Neural crest cell (in vitro differentiated cells): ENCODE measurements at places on chromosomes 4 and X. TPM values are rescaled to one million over a fixed set of nuclear protein-coding genes. Genes with fewer than 3 reads are reported as not detected.
A peak's percentile ranks its signal among the peaks of the same experiment; 100 is the strongest.

- H3K4me3 ChIP-seq = no peak overlapping the region
- no peak for DNase-seq
- H3K27ac ChIP-seq = peak overlapping the region; percentile 36
- no peaks in the 10 kb centered on the region for H3K27me3 ChIP-seq
- peaks cover 22% of the 10 kb centered on the region for H3K4me1 ChIP-seq
Observed at GRCh38 chr4:75514949-75515612, 808 bp downstream of the THAP6 start.

The CLIC2 gene
- total RNA-seq = 0.77 and 2.2 TPM in 2 replicates

GRCh38 chrX:8366481-8366880, 98.1 kb upstream of the VCX3B start:
- H3K27me3 ChIP-seq = no peaks in the 10 kb centered on the region
- H3K36me3 ChIP-seq = no peaks in the 10 kb centered on the region
- peaks cover 11% of the 10 kb centered on the region for H3K4me1 ChIP-seq

DNA sequence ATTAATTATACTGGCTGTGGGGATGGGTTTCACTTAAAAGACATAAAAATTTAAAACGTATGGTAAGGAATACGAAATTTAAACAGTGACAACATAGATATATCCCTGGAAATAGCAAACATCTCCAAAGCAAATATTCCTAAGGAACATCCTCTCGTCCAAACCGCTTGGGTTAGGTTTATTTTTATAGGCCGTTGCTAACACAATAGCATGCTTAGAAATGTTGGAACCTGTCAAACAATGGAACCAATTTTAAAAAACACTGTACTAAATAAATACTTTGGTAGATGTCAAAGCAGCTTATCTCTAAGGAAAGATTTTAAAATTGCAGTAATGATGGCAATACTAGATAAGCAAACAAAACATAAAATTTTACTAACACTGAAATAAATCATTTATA, 45.4 kb downstream of the SEC24D start:
- no peak overlapping the region for H3K4me3 ChIP-seq
- peaks cover 5% of the 10 kb centered on the region for H3K36me3 ChIP-seq
- H3K27ac ChIP-seq = no peak overlapping the region

The PF4V1 gene
- total RNA-seq = not detected in 2 replicates

- DNase-seq = no peak
- no peaks in the 10 kb centered on the region for H3K27me3 ChIP-seq
- peaks cover 3% of the 10 kb centered on the region for H3K36me3 ChIP-seq
- no peaks in the 10 kb centered on the region for H3K4me1 ChIP-seq
- H3K4me3 ChIP-seq = no peak overlapping the region
Observed at GRCh38 chrX:38379088-38379487, 26.7 kb downstream of the OTC start.

The SHOX gene
- total RNA-seq = 0.14 and 0.16 TPM in 2 replicates

GRCh38 chrX:30779453-30780030, 109.5 kb downstream of the TAB3 start:
- DNase-seq = no peak
- H3K4me1 ChIP-seq = no peaks in the 10 kb centered on the region
- H3K27me3 ChIP-seq = no peaks in the 10 kb centered on the region
- no peak overlapping the region for H3K27ac ChIP-seq
- no peak overlapping the region for H3K4me3 ChIP-seq

- H3K4me1 ChIP-seq = peaks cover 4% of the 10 kb centered on the region
- H3K27ac ChIP-seq = no peak overlapping the region
- H3K36me3 ChIP-seq = no peaks in the 10 kb centered on the region
- H3K4me3 ChIP-seq = no peak overlapping the region
- H3K27me3 ChIP-seq = no peaks in the 10 kb centered on the region
Observed at GRCh38 chrX:149073479-149073878, 431.6 kb downstream of the IDS start.

The ELF4 gene
- total RNA-seq = 0.86 and 1.0 TPM in 2 replicates

- H3K27ac ChIP-seq = no peak overlapping the region
- H3K27me3 ChIP-seq = no peaks in the 10 kb centered on the region
- no peaks in the 10 kb centered on the region for H3K4me1 ChIP-seq
- H3K36me3 ChIP-seq = no peaks in the 10 kb centered on the region
- no peak for DNase-seq
Observed at GRCh38 chrX:131187206-131187605, 101.9 kb downstream of the IGSF1 start.

The RENBP gene
- total RNA-seq = 11.4 and 11.8 TPM in 2 replicates

- H3K4me3 ChIP-seq = no peak overlapping the region
- DNase-seq = no peak
- H3K36me3 ChIP-seq = no peaks in the 10 kb centered on the region
- no peak overlapping the region for H3K27ac ChIP-seq
- peaks cover 14% of the 10 kb centered on the region for H3K4me1 ChIP-seq
Observed at GRCh38 chrX:39452401-39452800, 645.4 kb downstream of the BCOR start.

DNA sequence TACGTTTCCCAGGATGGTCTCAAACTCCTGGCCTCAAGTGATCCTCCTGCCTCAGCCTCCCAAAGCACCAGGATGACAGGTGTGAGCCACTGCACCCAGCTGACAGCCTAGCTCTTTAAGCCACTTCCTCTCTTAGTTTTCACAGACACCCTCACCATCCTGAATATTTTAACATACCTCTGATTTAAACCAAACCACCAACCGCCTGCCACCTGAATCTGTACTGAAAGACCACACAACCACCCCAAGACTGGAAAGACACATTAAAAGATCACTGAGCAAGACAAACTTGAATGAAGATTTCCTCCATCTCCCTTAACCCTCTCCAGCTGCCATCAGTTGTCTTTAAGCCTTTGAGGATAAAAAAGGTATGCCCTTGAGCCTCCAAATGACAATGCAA, 110.6 kb downstream of the SH3KBP1 start:
- H3K27me3 ChIP-seq = no peaks in the 10 kb centered on the region
- no peak overlapping the region for H3K4me3 ChIP-seq
- H3K4me1 ChIP-seq = peaks cover 26% of the 10 kb centered on the region
- no peak overlapping the region for H3K27ac ChIP-seq
- DNase-seq = no peak

DNA sequence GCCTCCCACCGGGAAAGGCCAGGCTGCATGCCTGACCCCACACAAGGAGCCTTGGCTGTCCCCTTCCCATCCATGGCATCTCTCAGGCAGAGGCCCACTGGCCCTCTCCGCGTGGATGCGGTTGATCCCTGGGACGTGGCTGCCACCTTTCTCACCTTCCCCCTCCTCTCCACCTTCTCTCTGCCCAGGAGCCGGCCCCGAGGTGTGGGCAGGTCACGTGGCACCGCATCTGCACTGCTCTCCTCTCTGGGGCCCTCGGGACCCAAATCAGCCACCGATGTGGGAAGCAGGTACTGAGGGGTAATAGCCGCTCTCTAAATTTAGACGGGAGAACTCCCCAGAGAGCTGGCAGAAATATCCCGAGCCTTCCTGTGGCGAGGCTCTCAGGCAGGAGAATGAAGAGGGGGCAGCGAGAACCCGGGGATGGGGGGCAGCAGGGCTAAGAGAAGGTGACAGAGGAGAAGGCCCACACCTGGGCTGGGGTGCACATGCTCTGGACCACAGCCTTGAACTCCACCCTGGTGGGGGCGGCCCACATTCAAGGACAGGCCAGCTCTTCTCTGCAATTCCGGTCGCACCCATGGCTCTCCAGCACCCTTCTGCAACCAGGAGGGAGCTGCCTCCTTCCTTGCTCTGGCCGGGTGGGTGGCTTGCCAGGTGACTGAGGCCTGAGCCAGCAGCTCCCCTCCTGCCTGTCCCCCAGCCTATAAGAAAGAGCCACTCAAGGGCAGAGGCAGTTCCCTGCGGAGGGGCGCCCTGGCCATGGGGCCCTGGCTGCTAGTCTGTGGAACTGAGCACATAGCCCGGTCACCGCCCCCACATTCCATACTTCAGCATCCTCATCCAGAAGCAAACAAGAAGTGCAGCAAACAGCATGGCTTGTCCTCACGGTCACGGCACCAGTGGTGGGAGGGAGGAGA, 9.6 kb upstream of the DUSP9 start:
- H3K4me1 ChIP-seq = peaks cover 5% of the 10 kb centered on the region
- DNase-seq = no peak

DNA sequence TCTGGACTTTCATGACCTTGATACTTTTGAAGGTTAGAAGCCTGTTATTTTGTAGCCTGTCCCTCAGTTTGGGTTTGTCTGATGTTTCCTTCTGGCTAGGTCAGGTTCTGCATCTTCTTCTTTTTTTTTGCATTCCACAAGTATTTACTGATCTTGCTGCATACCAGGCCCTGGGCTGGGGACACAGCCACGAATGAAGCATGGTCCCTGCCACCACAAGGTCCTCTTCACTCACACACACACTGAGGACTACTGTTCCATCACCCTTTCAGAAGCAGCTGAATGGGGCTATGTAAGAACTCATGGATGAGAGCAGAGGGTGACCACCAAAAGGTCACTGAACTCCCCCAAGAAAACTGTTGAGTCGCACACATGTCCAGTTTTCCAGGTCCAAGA, 39.2 kb downstream of the USP11 start:
- no peaks in the 10 kb centered on the region for H3K27me3 ChIP-seq
- H3K4me1 ChIP-seq = peaks cover 13% of the 10 kb centered on the region
- no peak overlapping the region for H3K27ac ChIP-seq
- no peaks in the 10 kb centered on the region for H3K36me3 ChIP-seq
- DNase-seq = no peak
